ENCODE measurements at places on chromosomes 2 and 18.

- no peak for DNase-seq
Measured at GRCh38 chr18:58929206-58929605, 64.5 kb downstream of the ZNF532 start.

GRCh38 chr2:226211439-226211838 is 588.2 kb downstream of the IRS1 start:
- peak; percentile 58 for DNase-seq

- DNase-seq, result no peak
Measured at GRCh38 chr2:190763901-190764514, 115.1 kb downstream of the NAB1 start.

- DNase-seq, result peak; percentile 13
Measured at GRCh38 chr2:120675460-120676130, 60.1 kb upstream of the GLI2 start.

DNA sequence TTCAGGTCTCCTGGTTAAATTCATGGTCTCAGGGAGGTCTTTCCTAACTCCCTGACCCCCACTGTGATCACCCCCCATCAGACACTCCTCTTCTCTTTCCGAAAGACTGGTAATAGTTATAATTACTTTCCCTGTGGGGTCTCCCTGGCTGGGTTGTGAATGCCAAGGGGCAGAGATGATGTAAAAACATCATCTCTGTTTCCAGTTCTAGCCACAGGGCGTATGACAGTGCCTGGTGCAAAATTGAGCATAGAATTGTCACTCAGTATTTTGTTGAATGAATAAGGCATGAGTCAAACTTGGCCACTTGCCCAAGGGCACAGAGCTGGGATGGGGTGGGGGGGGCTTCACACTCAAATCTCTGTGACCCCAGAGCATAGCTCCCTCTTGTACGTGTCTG is 65.2 kb downstream of the LTBP1 start:
- DNase-seq, result no peak
